ENCODE measurements at places on chromosomes 7 and 10.

DNA sequence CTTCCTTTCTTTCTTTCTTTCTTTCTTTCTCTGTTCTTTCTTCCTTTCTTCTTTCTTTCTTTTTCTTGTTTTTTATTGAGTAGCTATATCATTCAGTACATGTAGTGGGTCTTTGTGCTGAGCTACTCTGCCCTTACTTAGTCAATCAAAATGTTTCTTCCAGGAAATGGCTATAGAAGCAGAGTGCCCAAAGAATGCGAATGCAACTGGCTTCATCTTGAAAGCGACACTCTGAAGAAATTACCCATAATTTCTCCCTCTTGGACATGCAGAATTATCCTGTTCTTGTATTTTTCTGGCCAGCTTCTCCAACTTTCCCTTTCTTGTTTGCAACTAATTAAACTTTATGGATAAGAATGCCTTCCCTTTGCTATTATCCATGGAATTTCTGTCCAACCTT is 441.5 kb downstream of the MAGI2 start:
- DNase-seq = no peak

- no peak for DNase-seq
Observed at GRCh38 chr7:29488977-29489376, 74.7 kb upstream of the PRR15 start.

GRCh38 chr10:21449288-21449966 is 76.1 kb downstream of the SKIDA1 start:
- DNase-seq = no peak

DNA sequence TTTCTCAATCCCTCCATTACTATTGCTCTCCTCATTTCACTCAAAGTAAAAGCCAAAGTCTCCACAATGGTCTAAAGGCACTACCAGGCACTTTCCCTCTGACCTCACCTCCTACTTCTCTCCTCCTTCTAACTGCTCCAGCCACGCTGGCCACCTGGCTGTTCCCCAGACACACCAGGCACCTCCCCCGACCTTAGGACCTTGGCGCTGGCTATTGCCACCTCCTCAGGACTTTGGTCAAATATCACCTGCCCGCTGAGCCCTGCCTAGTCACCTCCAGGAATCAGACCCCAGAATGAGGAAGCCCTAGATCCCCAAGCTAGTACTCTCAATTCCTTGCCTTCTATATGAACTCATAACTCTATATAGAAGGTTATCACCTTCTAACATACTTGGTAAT is 66.2 kb upstream of the STEAP1B start:
- DNase-seq = no peak

DNA sequence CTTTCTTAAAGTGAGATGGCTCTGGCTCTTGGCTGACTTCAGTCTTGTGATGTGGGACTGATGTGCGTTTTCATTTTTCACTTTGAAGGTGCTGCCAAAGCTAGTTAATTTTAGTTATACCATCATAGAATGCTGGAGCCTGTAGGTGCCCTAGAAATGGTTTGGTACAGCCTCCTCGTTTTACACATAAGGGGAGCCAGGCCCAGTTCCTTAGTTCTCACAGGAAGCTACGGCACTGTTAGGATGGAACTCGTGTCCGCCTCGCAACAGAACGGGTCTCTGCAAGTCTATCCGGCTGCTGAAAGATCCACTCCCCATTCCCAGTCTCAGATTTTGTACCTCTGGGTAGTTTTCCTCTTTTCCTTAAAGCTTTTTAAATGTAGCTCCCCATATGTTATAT is 173.2 kb upstream of the PRPS1L1 start:
- no peak for DNase-seq

DNA sequence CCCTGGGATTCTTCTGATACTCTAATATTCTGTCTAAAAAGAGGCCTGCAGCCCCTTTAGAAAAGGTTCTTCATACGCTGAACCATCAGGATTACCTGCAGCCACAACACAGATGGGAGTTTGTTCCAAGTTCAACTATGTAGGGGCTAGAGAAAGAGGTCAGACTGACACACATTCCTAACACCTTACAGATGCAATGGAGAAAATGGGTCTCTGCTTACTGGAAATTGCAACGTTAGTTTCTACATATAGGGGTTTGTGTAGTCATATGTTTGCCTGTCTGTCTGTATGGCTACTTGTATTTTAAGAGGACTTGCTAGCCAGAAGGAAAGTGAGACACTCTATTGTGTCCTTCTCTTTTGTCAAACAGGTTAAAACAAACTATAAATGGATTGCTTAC is 618.5 kb downstream of the INHBA start:
- no peak for DNase-seq

DNA sequence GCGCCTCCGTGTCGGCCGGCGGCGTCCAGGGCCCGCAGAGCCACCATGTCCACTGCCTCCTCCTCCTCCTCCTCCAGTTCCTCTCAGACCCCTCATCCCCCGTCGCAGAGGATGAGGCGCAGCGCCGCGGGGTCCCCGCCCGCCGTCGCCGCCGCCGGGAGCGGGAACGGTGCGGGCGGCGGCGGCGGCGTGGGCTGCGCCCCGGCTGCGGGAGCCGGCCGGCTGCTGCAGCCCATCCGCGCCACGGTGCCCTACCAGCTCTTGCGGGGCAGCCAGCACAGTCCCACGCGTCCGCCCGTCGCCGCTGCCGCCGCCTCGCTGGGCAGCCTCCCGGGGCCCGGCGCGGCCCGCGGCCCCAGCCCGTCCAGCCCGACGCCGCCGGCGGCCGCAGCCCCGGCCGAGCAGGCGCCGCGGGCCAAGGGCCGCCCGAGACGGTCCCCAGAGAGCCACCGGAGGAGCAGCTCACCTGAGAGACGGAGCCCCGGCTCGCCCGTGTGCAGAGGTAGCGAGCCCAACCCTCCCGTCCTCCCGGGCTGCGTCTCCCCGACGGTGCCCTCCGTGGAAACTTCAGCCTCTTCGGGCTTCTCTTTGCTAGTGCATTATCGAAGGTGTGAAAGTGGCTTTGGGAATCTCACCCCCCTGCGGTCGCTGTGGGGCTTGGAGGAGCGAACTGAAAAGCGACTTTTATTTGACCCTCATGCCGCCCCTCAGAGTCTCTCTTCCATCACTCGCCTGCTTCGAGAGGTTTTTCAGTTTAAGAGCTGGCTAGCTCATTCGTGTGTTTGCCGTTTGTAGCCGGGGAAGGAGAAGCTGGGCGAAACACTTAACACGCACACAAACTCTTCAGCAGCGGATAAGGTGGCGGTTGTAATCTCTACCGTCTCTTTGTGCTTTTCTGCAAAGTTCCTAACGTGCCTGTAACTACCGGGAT is 975 bp downstream of the GLCCI1 start:
- peak; percentile 45 for DNase-seq

GRCh38 chr7:17495655-17496394 is 197.4 kb downstream of the AHR start:
- no peak for DNase-seq

DNA sequence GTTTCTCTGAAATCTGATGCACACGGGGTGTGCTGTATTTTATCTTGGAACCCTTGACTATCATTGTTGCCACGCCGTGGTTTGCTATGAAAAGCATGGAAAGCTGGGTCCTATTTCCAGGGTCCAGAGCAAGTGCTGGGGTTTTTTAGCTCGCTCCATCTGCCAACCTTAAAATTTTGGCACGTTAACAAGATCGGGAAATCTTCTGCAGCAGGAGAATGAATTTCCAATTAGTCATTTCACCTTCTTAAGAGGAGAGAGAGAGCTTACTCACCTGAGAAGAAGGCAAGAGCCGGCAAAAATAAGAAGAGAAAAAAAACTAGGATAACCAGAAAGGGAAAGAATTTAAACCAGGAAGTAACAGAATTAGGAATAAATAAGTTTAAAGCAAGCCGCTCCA is 223.6 kb upstream of the CELF2 start:
- no peak for DNase-seq

- DNase-seq = no peak
Observed at GRCh38 chr10:121910673-121911420, 17.0 kb downstream of the ATE1 start.

DNA sequence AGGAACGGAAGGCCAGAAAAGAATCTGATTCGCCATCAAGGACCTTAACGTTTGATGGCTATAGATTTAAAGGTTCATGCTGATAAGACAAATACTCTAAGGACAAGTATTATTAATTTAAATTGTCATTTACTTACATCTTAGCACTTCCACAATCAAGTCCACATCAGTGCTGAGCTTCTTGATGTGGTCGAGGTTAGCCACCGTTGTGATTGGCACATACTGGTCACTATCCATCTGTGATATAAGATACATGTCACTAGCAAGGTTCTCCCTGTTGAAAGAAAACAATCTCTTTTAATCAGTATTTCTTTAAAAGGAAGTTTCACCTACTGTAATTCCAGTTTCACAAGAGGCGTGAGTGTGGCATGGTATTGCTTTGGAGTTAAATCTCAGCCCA is 88.7 kb downstream of the LARP4B start:
- DNase-seq = no peak

GRCh38 chr10:130885021-130885655 is 426.4 kb downstream of the TCERG1L start:
- DNase-seq = no peak

DNA sequence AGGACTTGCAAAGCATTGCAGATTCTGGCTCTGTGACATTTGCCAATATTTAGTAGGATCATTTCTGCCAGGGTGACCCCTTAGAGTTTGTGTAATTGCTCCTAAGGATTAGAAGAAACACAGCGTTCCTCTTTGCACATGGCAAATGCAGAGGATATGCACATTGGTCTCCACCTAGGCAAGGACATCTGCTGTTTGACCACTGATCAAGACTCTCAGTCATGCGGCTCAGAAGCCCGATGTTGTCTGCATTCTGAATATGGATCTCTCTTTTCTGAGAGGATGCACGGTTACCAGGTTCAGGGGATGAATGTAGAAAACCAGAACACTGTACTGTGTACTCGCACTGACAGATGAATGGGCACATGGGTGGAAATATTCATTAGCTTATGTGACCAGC is 180.6 kb upstream of the AGK start:
- DNase-seq = no peak

DNA sequence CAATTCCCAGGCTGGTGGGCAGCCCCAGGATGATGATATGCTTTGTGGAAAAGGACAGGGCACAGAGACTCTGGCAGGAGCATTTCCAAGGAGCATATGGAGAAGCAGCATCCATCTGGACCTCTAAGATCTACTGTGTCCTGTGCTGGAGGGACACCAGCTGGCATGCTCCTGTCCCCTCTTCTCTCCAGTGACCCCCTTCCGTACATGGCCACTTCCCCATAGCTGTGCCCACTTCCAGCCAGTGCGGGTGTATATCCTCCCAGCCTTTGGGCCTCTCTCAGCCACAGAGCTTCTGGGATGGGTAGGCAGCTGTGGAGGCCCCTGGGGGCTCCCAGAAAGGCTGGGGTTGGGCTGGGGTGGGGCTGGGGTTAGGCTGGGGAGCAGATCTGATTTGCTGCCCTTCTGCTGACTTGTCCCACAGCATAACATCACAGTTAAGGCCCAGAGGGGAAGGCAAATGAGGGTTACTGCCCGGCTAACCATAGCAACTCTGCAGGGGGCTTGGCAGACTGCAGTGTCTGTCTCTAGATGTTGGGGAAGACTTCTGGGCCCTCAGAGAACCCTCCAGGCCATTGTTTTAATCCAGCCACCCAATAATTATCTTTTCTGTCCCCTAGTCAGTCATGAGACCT is 6.3 kb downstream of the NPFFR1 start:
- DNase-seq = no peak

- no peak for DNase-seq
Observed at GRCh38 chr10:110751850-110752249, 107.7 kb downstream of the RBM20 start.

GRCh38 chr7:141686670-141687069 is 15.3 kb downstream of the DENND11 start:
- DNase-seq = no peak

DNA sequence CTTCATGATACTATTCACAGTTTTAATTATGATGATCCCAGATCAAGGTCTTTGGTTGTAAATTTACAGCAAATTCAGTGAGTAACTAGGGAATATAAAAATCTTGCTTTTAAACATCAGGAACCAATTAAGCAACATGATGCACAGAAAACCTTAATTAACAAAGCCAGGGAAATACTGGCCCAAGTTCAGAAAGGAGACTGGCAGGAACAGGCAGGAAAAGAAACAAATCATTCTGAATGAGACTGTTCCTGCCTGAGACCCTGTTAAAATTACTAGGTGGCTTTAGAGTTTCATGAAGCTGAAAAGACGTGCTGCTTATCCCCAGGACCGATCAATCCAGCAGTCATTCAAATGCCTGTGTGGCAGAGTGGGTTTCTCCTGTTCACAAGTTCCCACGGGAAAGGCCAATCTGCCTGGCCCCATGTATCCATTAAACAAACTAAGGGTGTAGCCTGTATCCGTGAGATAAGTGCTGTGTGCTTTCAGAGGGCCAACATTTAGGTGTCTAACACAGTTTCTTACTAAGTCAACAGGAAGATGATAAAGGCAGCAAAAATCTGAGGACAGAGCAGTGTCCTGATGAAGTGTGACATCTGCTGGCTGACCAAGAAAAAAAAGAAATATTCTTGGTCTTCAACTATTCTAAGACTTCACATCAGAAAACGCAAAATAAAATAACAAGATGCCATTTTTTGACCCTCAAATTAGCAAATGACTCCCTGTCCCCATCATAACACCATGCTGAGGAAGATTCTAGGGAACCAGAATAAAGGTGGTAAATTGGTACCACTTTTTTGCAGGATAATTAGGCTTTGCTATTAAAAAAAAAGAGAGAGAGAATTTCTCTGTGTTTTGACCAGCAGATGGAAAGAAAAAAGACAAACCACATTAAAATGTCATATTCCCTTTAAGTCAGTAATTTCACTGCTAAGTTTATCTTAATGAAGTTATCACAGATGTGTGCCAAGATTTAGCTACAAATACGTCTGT is 34.2 kb downstream of the PUS7 start:
- DNase-seq = no peak

DNA sequence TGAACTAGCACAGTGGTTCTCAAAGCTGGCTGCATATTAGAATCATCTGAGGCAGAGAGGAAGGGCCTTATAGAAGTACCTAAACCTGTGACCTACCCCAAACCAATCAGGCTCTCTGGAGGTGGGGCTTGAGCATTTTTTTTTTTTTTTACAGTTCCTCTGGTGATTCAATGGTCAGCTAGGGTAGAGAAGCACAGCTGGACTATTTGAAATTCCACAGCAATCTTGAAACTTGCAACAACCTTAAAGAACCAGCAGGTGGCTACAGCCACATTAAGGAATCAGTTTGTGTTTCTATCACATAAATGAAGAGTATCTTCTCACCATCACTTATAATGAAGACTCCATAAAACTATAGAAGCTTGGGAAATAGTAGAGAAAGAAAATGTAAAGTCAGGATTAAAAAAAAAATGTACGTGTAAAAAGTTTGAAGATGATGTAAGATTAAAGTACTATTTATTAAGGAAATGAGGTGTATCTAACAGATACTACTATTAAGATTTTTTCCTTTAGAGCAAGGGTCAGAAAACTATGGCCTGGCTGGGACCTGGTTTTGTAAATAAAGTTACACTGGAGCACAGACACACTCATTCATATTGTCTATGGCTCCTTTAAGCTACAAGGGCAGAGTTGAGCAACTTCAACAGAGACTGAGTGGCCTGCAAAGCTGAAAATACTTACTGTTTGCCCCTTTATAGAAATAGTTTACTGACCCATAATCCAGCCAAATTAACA is 3.8 kb downstream of the RTKN2 start:
- no peak for DNase-seq

All from SHP77 (cell line).